ENCODE measurements at places on chromosomes 16 and 17.

- H3K27ac ChIP-seq = peak overlapping the region; percentile 87
- no peak for DNase-seq
- H3K27me3 ChIP-seq = no peaks in the 10 kb centered on the region
Measured at GRCh38 chr16:83899978-83900377, 1.1 kb downstream of the MLYCD start.

DNA sequence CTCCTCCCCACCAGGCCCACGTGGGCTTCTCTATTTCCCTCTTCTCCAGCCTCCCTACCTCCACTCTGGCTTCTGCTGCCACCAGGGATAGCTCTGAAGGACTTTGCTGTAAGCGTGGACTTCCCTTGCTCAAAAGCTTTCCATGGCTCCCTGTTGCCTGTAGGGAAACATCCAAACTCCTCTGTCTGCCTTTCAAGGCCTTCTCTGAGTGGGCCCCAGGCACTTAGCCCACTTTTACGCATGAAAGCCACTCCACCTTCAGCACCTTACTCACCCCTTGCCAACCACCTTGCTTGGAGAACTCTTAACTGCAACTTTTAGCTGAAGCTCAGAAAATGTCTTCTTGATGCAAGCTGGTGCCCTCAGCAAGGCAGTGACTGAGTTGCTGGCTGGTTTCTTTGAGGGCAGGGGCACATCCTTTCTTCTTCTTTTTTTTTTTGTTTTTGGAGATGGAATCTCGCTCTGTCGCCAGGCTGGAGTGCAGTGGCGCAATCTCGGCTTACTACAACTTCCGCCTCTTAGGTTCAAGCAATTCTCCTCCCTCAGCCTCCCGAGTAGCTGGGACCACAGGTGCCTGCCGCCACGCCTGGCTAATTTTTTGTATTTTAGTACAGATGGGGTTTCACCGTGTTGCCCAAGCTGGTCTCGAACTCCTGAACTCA, 52.0 kb upstream of the DLX4 start:
- H3K27ac ChIP-seq = no peak overlapping the region
- H3K36me3 ChIP-seq = no peaks in the 10 kb centered on the region
- no peak for DNase-seq

GRCh38 chr16:11310634-11310977, 29.5 kb upstream of the PRM1 start:
- no peaks in the 10 kb centered on the region for H3K27me3 ChIP-seq
- peak overlapping the region; percentile 88 for H3K27ac ChIP-seq
- DNase-seq = no peak
- peaks cover 42% of the 10 kb centered on the region for H3K4me1 ChIP-seq
- H3K36me3 ChIP-seq = peaks cover 2% of the 10 kb centered on the region

DNA sequence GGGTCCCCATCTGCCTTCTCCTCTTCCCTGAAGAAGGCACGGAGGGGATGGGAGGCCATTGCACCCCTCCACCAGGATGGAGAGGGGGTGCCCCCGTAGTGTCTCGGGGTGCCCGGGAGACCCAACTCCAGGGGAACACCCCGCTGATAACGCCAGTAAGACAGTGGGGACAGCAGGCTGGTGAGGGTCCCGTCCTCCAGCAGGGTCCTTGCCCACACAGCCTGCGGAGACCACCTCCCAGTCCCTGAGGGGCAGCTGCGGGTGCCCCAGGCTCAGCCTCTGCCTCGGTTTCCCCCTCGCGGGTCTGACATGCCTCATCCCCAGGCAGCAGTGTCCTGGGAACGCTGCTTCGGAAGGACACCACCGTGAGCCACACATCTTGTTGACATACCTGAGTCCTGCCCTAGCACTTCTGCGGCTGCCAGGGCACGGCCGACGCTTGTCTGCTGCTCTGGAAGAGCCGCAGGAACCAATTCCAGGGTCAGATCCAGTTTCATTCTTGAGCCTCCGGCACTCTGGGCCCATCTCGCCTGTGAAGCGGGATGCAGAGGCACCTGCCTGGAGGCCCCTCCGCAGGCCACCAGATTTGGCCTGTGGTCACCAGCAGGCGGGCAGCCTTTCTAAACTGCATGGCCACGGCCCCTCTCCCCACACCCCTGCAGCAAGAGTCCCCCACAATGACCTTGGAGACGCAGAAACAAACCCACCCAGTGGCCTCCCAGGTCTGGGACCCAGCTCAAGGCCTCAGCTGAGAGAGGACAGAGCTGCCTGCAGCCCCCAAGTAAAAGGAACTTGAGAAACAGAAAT, 39.9 kb upstream of the ZC3H18 start:
- no peak overlapping the region for H3K27ac ChIP-seq
- no peaks in the 10 kb centered on the region for H3K27me3 ChIP-seq
- H3K4me1 ChIP-seq = peaks cover 6% of the 10 kb centered on the region
- no peaks in the 10 kb centered on the region for H3K36me3 ChIP-seq
- H3K4me3 ChIP-seq = no peak overlapping the region

- H3K4me3 ChIP-seq = no peak overlapping the region
- no peaks in the 10 kb centered on the region for H3K27me3 ChIP-seq
- H3K36me3 ChIP-seq = no peaks in the 10 kb centered on the region
- no peaks in the 10 kb centered on the region for H3K4me1 ChIP-seq
Measured at GRCh38 chr17:65093930-65094329, 37.4 kb upstream of the GNA13 start.

- H3K4me1 ChIP-seq = peaks cover 19% of the 10 kb centered on the region
- H3K27me3 ChIP-seq = peaks cover 18% of the 10 kb centered on the region
- peak overlapping the region; percentile 58 for H3K27ac ChIP-seq
- H3K4me3 ChIP-seq = no peak overlapping the region
- no peaks in the 10 kb centered on the region for H3K36me3 ChIP-seq
- DNase-seq = no peak
Measured at GRCh38 chr17:2050300-2051060, 4.4 kb upstream of the HIC1 start.

DNA sequence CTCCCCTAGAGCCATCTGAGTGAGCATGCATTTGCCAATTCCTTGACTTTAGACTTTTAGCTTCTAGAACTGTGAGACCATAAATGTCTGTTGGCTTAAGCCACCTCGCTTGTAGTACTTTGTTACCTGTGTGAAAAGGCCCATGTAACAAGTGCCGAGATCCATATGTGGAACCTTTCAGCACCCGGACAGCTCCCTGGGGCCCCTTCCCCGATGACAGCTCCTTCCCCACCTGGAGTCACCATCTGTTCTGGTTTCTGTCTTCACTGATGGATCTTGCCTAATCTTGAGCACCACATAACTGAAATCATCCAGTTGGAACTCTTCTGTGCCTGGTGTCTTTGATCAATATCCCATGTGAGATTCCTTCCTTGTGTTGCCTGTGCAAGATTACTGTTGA, 78.9 kb upstream of the EEF2KMT start:
- no peak overlapping the region for H3K27ac ChIP-seq
- no peaks in the 10 kb centered on the region for H3K4me1 ChIP-seq
- H3K4me3 ChIP-seq = no peak overlapping the region
- peaks cover 7% of the 10 kb centered on the region for H3K27me3 ChIP-seq

- H3K27me3 ChIP-seq = no peaks in the 10 kb centered on the region
- H3K4me3 ChIP-seq = peak overlapping the region; percentile 92
- H3K4me1 ChIP-seq = peaks cover 27% of the 10 kb centered on the region
- DNase-seq = no peak
- peaks cover 8% of the 10 kb centered on the region for H3K36me3 ChIP-seq
Measured at GRCh38 chr17:39927929-39928857, 661 bp downstream of the LRRC3C start.
